CD4-positive, alpha-beta T cell treated with Interleukin-21 for 1 hour (primary cell): ENCODE measurements at places on chromosomes 1 and 21.

- DNase-seq, result no peak
Observed at GRCh38 chr1:177208920-177209319, 38.2 kb downstream of the BRINP2 start.

DNA sequence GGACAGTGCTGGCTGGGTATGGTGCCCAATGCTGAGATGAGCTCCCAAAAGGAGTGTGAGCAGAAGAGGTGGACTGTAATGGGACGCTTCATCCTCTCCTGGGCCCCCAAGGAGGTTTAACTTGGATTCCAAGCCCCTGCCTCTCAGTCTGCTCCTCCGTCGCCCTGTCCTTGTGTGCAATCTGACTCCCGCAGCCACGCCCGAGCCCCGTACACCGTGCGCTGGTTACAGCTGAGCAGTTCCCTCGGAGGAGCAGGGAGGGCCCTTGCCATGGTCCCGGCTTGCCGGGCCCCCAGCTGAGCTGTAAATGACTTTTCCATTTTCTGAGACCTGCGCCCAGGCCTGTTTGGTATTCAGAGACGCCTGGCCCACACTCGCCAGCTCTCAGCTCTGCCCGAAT is 53.7 kb downstream of the PAX7 start:
- no peak for DNase-seq

GRCh38 chr21:26684889-26685288 is 111.8 kb upstream of the CYYR1 start:
- DNase-seq, result no peak

GRCh38 chr1:163442231-163442879 is 120.6 kb downstream of the NUF2 start:
- DNase-seq, result no peak

DNA sequence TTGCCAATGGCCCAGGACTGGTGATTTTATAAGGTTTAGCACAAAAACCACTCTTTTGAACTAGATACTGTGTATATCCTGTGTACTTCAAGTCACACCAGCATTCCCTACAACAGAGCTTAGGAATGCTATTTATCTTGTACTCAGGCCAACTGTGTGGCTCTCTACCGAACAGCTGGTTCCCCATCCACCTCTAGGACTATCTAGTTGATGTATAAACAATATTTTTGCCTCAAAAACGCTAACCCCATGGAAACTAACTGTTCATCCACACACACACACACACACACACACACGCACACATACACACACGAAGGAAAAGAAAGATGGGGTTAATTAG is 28.7 kb upstream of the SLC45A3 start:
- DNase-seq, result no peak

DNA sequence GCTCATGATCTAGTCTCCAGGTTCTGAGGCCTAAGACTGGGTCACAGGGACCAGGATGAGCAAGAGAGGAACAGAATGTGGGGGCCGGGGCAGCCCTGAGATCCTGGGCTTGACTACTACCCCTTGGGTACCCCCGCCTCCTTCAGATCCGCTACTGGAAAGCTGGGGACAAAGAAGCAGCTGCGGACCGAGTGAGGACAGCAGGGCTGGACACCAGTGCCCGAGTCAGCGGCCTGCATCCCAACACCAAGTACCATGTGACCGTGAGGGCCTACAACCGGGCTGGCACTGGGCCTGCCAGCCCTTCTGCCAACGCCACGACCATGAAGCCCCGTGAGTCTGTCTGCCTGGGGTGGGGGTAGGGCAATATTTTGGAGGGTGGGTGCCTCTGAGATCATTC is 12.5 kb downstream of the TMEM81 start:
- DNase-seq, result no peak

DNA sequence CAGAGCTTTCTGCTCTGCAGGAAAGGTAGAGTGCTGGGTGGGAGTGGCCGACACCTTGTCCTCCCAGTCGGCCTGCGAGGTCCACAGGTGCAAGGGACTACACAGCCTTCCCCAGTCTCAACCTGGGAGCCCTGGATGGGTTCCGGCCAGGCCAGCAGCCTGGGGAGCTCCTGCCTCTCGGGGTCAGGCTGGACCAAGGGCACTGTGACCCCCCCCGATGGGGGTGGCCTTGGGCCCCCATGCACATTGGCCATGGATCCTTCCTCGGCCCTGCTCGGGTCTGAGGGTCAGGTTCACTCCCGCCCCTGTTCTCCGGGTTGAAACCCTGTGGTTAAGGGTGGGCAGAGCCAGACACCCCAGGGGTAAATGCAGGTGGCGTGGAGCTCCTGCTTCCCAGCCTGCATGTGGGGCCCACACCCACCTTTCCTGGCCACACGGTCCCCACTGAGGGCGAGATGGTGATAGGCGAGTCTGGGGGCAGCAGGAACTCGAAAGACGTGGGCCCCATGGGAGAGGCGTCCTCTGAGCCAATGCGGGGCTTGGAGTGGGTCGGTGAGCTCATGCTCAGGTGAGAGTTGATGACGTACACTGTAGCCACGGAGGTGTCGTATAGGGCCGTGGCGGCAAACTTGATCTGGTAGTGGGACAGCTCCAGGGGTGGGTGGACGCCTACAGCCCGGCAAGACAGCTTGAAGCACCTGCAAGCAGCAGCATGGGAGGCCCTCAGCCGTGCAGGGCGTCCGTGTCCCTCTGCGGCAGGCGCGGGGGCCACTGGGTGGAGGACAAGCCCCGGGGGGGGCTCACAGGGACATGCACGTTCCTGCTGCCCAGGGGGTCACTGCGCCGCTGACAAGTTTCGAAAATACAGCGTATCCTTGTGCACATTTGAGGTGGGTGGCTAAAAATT is 10.8 kb upstream of the TMEM52 start:
- DNase-seq, result no peak

GRCh38 chr21:23725576-23725975 is 1881.7 kb downstream of the MRPL39 start:
- DNase-seq, result no peak

GRCh38 chr1:19372602-19373001 is 60.5 kb downstream of the SLC66A1 start:
- DNase-seq, result no peak

GRCh38 chr1:243236604-243237252 is 18.4 kb downstream of the CEP170 start:
- DNase-seq, result no peak

DNA sequence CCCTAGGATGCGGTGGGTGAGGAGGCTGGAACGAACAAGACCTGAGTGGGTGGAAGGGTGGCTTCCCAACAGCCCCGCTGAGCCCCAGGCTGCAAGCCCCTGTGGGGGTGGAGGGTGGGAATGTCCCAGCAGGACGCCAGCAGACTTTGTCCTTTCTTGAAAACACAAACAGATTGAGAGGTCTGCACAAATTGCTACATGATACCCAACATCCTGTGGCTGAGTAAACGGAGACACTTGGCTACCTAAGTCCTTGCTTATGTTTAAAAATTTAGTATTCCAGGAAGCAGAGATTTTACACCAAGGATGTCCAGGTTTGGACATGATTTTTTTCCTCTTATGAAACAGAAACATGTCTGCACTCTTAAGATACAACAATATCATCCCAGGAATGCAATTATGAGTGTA is 11.8 kb upstream of the F3 start:
- DNase-seq, result no peak

GRCh38 chr1:26740952-26741351 is 45.1 kb downstream of the ARID1A start:
- DNase-seq, result no peak

DNA sequence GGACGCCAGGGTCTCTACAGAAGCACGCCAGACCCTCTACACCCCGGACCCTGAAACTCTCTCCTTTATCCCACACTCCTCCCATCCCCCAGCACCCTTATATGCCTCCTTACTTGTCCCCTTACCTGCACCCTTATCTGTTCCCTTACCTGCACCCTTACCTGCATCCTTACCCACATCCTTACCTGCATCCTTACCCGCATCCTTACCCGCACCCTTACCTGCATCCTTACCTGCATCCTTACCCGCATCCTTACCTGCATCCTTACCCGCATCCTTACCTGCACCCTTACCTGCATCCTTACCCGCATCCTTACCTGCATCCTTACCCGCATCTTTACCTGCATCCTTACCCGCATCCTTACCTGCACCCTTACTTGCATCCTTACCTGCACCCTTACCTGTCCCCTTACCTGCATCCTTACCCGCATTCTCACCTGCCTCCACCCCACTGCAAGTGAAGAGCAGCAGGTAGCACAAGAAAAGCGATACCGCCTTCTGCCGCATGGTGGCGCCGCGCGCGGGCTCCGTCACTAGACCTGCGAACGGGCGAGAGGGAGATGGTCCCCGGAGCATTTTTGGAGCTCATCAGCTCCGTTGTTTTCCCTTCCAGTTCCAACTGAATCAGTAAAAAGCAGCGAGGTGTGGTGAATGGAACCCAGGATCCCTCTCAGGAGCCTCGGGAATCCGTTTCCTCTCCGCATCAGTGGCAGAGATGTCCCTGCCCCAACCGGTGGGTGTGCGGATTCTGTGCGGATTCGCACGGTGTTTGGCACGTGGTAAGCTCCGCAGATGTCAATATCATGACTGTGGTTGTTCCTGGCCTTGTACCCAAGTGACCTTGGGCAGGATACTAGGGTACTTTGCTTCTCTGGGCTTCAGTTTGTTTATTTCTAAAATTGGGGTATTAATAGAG is 2.9 kb downstream of the IFI6 start:
- DNase-seq, result peak; percentile 86

- no peak for DNase-seq
Observed at GRCh38 chr1:88357729-88358128, 326.3 kb upstream of the PKN2 start.

GRCh38 chr1:97630948-97631347 is 289.9 kb downstream of the DPYD start:
- DNase-seq, result peak; percentile 2

DNA sequence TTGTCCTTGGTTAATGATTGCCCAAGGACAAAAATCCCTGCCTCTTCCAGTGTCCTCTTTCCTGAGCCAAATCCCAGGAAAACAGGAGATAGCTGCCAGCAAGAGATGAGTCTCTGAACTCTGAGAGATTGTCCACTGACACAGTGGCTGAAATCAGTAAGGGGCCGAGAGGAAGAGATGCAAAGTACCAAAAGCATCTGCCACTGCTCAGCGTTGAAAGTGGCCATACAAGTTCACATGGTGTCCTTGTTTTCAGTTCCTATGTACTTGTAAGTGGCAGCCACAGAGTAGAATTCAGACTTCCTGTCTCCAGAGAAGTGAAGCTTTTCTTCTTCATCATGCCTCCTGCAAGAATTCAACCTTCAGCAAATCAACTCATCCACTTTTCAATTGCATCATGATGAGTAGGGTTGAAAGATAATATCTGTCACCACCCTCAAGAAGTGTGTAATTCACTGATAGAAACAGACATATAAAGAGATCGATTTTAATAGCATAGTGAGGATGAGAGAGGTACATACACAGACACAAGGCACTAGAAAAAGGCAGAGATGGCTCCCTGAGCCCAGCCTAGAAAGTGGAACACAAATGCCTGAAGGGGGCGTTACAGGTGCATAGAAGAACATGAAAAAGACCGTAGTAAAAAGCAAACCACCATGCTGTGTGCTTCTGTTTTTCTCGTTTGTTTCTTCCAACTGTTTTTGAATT is 185.8 kb downstream of the MRPL39 start:
- peak; percentile 78 for DNase-seq

DNA sequence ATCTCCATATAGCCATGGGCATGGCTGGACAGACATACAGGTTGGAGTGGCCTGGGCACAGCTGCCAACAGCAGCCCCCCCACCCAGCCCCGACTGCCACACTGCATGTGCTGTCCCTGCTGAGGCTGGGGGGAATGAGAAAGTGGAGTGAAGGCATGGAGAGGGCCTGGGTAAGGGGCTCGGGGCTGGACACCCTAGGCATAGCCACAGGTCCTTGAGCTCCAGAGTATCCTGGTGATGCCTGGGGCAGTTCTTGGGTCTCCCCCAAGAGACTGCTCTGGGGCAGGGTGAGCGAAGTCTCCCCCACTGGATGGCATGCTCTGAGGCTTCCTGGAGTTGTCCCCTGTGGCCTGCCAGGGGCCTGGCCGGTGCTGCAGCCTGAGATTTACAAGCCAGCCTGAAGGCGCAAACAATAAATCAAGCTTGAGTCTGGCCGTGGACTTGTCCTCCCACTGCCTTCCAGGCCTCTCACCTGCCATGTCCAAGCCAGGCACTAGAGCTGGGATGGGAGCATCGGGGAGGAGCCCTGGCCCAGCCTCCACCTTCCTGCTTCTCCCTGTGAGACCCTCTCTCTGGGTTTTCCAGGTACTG is 53.6 kb downstream of the FOXO6 start:
- no peak for DNase-seq

- no peak for DNase-seq
Observed at GRCh38 chr21:45088116-45088515, 13.7 kb downstream of the ADARB1 start.

DNA sequence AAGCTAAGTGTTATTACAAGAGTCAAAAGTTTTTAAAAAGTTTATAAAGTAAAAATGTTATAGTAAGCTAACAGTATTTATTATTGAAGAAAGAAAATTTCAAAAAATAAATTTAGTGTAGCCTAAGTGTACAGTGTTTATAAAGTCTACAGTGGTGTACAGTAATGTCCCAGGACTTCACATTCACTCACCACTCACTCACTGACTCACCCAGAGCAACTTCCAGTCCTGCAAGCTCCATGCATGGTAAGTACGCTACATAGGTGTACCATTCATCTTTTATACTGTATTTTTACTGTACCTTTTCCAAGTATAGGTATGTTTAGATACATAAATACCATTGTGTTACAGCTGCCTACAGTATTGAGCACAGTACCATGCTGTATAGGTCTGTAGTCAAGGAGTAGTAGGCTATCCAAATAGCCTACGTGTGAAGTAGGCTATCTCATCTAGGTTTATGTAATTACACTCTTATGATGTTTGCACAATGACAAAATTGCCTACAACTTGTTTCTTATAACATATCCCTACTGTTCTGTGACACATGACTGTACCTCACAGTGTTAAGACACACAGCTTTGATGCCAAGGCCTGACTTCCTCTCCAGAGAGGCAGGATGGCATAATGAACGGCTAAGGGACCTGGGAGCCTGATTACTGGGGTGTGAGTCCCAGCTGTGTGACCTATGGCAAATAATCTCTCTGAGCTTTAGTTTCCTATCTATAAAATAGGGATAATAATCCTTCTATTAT is 12.7 kb downstream of the DHCR24 start:
- no peak for DNase-seq

- no peak for DNase-seq
Observed at GRCh38 chr1:7657287-7658016, 113.6 kb upstream of the VAMP3 start.
